T-cell (primary cell): ENCODE measurements at places on chromosomes 6 and 20.

GRCh38 chr6:23176883-23177282 lies 607.5 kb downstream of the HDGFL1 start:
- DNase-seq: no peak

DNA sequence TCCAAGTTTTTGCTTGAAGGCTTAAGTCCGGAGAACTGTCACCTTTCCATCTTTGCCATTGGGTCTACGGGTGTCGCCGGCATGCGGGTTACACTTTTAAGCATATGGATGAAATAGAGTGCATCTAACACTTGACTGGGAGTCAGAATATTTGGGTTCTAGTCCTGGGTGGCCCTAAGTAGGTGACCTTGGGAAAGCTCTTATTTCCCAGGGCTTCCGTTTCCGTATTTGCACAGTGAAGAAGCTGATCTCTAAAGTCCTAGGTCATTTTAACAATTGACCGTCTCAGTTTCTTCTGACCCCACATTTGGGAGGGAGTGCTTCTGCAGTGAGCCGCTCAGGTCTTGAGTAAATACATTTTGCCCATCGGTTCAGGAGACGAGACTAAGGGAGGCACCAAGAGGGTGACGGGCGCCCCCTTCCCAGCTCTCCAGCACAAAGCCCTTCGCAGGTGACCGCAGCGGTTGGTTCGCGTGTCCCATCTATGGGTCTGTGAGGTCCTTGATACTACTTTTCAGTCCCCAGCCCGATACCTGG lies 651 bp upstream of the BLTP3A start:
- DNase-seq: no peak

GRCh38 chr6:154258064-154258757 lies 98.4 kb downstream of the IPCEF1 start:
- no peak for DNase-seq

DNA sequence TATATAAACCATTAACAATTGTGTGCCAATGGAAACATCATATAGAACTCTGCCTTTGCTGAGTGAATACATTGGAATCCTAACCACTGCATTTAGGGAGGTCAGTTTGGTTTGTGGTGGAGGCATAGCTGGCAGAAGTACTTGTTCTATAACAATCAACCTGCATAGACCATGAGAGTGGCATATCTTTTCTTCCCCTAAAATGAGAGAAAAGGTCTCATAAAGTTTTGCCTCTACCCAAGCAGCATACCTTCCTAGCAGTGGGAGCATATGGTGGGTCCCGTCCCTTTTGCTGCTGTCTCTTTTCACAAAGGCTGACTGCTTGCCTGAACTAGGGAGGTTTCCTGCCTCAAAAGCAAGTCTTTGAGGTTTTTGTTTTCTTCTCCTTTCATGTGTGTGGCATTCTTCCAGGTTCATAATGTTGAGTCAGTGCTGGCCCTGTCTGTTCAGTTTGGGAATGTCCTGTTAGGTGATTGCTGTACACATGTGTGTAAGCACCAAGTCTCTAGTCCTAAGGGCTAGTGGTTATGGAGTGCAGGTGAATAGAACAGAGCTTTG lies 61.2 kb upstream of the SUPT3H start:
- no peak for DNase-seq
